ENCODE measurements at places on chromosomes 5 and 9. TPM values are rescaled to one million over a fixed set of nuclear protein-coding genes. Genes with fewer than 3 reads are reported as not detected.

GFI1B gene
- total RNA-seq: not detected

PDE4D gene
- 46.0 TPM for total RNA-seq

TNFSF15 gene
- total RNA-seq: 0.16 TPM

SLC1A3 gene
- total RNA-seq: not detected

GABRG2 gene
- not detected for total RNA-seq

TXNDC8 gene
- total RNA-seq: not detected

CREBRF gene
- total RNA-seq: 3.2 TPM

RFESD gene
- 2.5 TPM for total RNA-seq

FCHO2 gene
- total RNA-seq: 14.1 TPM

FOXE1 gene
- 4.3 TPM for total RNA-seq

GNA14 gene
- total RNA-seq: 0.14 TPM

TSSK1B gene
- total RNA-seq: not detected

PCDHGA3 gene
- total RNA-seq: not detected
